ENCODE measurements at places on chromosomes 7 and 10. TPM values are rescaled to one million over a fixed set of nuclear protein-coding genes. Genes with fewer than 3 reads are reported as not detected.

GRCh38 chr10:58714409-58714808 lies 201.7 kb downstream of the BICC1 start:
- no peak for DNase-seq

TET1 gene
- polyA plus RNA-seq: 16.5 TPM

- no peak for DNase-seq
Observed at GRCh38 chr7:1552200-1552599, 3.8 kb downstream of the TMEM184A start.

DNA sequence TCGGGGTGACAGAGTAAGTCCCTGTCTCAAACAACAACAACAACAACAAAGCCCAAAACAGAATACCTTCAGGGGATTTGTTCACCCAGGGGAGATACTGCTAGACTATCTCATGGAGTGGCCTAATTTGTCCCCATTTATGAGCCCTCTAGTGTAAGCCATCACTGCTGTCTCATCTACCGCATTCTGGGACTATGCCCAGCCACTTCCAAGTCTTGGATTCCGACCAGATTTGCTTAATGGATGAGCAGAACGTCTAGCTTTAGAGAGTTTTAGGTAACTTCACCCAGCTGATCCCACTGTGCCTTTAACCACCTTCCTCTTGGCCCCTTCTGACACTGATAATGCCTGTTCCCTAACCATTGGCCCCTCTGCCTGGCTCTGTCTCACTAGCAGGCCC lies 47.1 kb downstream of the PAPSS2 start:
- no peak for DNase-seq

DNA sequence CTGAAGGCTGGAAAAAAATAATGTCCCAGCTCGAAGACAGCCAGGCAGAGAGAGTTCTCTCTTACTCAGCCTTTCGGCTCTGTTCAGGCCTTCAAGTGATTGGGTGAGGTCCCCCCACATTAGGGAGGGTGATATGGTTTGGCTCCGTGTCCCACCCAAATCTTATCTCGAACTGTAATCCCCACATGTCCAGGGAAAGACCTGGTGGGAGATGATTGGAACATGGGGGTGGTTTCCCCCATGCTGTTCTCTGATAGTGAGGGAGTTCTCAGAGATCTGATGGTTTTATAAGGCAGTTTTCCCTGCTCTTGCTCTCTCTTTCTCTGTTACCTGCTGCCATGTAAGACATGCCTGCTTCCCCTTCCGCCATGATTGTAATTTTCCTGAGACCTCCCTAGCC lies 36.6 kb upstream of the LEP start:
- DNase-seq: no peak

MRLN gene
- polyA plus RNA-seq: 1.1 TPM

SEMA4G gene
- 40.3 TPM for polyA plus RNA-seq

DNA sequence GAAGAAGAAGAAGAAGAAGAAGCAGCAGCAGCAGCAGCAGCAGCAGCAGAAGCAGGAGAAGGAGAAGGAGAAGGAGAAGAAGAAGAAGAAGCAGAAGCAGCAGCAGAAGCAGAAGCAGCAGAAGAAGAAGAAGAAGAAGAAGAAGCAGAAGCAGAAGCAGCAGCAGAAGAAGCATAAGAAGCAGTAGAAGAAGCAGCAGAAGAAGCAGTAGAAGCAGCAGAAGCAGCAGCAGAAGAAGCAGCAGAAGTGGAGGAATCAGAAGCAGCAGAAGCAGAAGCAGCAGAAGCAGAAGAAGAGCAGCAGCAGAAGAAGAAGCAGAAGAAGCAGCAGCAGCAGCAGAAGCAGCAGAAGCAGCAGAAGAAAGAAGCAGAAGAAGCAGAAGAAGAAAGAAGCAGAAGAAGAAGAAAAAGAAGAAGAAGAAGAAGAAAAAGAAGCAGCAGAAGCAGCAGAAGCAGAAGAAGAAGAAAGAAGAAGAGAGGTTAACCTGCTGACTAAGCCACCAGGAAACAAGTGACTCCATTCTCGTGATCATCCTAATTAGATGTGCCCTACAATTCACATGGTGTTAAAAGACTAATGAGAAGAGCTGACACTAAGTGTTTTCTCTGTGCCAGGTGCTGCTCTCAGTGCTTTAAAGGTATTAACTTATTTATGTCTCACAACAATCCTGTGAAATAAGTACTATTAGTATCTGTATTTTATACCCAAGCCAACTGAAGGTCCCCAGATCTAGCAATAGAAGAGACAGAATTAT lies 11.6 kb downstream of the CDNF start:
- no peak for DNase-seq

GRCh38 chr7:23894892-23895569 lies 185.0 kb downstream of the STK31 start:
- no peak for DNase-seq

NEUROD6 gene
- 0.22 TPM for polyA plus RNA-seq

Measured in right lung (tissue), 10 donors.